ENCODE measurements at places on chromosomes 12 and 14.

DNA sequence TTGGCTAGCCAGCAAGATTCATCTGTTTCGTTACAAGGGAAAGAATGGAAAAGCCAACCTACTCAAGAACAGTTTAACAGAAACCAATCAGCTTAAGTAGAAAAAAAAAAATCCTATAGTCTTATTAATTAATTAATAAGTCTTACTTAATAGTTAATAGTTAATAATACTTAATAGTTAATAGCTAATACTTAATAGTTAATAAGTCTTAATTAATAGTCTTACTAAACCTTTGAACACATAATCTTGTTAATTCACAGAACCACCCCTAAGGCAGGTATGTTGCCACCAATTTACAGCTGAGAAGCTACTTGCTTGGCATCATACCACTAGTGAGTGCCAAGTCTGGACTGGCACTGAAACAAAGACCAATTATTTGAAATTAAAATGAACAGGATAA is 19.9 kb downstream of the MFAP5 start:
- no peak for DNase-seq

DNA sequence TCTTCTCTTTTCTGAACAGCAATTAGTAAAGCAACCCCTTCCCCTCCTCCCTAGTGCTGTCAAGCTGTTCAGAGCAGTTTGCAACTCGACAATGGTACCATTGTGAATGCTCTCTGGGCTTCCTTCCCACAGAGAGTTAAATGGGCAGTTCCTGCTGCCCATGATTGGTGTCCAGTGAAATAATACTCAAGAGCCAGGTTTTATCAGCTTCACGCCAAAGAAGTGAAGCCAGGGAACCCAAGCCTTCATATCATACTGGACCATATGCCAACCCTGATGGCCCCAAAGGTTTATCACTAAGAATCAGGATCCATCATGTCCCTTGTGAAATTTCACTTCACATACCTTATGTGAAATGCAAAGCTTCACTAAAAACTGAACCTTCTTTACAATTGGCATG is 24.7 kb downstream of the INSM2 start:
- no peak for DNase-seq

GRCh38 chr14:70113211-70113610 is 75.5 kb downstream of the SLC8A3 start:
- DNase-seq: no peak

DNA sequence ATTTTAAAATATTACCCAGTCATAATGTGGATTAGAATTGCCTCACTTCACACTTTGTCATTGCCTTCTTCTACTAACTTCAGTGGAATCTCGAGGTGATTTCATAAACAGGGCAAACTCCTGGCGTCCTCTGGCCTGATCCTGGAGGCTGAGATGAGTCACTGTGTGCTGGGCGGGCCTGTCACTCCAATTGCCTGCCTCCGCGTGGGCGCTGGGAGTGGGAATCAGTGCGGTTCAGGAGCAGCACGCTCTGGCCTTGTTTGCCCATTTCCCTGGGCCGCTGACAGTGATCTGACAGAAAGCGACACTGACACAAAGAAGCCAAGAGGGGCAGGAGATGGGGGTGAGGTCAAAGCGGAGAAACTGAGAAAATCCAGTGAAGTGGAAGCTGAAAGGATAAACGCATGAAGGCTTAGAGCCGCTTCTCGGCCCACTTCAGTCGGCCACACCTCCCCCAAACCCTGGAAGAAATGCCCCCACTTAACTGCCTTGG is 29.7 kb downstream of the LGR5 start:
- peak; percentile 85 for DNase-seq

DNA sequence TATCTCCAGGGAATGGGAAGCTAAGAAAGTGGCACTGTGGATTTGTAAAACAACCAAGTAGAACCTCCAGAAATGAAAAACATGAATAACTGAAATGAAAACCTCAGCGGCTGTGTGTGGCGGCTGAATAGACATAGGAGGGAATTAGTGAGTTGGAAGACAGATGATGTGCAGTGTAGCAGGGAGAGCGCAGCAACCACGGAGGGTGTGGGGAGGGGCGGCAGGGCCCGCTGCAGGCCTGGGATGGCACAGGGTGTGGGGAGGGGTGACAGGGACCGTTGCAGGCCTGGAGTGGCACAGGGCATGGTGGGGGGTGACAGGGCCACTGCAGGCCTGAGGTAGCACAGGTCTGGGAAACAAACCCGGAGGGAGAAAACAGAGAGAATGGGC is 51.1 kb downstream of the BEGAIN start:
- peak; percentile 60 for DNase-seq

- DNase-seq: peak; percentile 96
These were observed 446 bp downstream of the PPP1R12A start for GRCh38 chr12:79934281-79935020.

GRCh38 chr14:54003064-54003463 is 46.4 kb upstream of the BMP4 start:
- DNase-seq: no peak

- no peak for DNase-seq
These were observed 74.2 kb upstream of the PYGL start for GRCh38 chr14:51018521-51018920.

DNA sequence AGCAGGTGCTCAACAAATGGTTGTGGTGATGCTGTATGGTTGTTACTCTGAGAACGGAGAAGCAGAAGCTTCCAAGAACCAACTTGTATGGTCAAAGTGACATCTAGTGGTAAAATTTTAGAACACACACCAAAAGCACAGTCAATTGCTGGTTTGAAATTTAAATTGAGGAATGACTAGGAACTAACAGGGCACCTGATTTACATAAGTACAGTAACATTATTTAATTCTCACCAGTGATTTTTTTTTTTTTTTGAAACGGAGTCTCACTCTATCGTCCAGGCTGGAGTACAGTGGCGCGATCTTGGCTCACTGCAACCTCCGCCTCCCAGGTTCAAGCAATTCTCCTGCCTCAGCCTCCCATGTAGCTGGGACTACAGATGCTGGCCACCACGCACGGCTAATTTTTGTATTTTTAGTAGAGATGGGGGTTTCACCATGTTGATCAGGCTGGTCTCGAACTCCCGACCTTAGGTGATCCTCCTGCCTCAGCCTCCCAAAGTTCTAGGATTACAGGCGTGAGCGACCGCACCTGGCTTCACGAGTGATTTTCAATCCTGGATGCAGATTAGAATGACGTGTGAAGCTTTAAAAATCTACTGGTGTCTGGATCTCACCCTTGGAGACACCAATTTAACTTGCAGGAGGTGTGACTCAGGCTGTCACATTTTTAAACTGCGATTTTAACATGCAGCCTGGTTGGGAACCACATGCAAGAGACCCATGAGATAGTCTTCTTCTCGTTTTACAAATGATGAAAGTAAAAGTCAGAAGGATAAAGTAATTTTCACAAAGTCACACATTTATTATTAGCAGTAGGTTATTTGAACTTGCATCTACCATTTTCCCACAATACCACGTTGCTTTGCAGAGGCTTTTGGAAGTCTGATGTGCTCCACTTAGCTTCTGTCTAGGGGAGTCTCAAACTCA is 14.1 kb upstream of the NUMB start:
- DNase-seq: no peak

DNA sequence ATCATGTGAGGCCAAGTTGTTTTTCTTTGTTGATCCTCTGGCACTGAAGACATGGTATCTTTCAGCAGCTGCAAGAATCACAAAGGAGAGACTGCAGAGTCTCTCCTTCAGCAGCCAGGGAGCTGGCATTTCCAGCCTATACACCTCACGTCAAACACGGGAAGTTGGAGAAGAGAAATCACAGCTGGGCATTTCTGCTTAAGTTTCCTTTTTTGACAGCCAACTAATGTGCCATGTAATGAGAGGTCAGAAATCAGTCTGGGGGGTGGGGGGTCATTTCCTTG is 28.3 kb downstream of the PHLDA1 start:
- no peak for DNase-seq

DNA sequence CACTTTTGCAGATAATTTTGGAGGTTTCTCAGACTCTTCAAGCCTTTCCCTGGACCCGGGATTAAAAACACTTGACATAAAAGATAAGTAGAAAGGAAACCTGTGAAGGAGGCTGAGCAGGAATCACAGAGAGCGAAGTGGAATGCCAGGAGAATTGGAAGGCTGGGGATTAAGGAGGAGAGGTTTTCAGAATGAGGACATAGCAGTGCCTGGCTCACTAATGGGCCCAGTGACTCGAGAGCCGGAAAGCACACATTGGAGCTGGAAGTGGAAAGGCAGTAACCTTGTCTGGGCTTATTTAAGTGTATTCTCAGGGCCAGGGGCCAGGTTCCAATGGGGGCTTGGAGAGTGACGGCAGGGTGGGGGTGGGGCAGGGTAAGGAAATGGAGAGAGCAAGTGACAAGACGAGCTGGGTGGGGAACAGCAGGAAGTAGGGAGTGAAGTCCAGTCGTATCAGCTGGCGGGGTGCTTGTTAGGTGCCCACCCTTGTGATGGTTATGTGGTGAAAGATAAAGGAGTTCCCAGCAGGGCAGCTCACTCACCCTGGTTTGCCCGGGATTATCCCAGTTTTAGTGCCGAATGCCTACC is 13.1 kb downstream of the EVL start:
- DNase-seq: no peak

DNA sequence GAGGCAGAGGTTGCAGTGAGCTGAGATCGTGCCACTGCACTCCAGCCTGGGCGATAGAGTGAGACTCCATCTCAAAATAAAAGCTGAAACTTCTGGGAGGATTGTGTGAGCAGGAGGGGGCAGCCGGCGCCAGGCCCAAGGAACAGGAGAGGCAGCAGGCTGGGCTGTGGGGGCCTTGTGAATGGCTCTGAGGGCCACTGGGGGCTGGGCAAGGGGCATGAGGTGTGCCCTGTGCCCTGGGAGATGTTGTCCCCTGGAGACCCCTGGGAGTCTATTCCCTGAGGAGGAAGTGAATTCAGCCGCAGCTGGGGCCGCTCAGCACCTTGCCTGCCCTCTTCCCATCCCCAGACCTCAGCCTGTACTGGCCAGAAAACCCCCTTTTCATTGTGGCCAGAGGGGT is 4.9 kb downstream of the LBHD2 start:
- DNase-seq: no peak

DNA sequence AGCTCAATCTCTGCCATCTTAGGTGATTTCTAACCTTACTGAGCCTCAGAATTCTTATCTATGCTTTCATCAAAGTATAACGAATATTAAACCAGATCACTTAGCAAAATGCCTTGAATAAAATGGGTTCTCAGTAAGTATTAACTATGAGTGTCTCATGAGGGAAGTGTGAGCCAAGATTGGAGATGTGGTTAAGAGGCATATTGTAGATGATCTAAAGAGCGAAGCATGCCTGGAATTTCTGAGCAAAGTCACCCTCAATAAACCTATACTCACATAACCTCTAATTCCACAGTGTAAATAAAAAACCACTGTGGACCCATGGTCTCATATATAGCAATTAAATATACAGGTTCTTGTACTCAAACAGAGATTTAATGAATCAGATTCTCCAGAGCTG is 193.1 kb upstream of the FSCB start:
- no peak for DNase-seq

DNA sequence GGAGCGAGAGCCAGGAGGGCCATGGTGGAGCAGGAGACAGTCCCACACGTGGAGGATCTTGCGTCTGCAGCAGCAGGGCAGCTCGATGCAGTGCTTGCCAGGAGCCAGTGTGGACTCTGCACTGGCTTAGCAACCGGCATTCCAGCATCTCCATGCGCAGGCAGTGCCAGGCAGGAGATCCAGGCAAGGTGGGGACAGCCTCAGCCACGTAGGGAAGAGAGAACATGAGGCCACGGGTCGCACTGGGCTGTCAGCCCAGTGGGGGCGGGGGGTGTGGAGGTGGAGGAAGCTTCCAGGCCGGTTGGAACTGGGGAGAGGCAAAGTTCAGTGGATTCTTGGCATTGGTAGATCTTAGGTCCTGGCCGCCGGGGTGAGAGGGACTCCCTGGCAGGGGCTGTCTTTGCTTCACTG is 121.0 kb upstream of the EVL start:
- DNase-seq: no peak

DNA sequence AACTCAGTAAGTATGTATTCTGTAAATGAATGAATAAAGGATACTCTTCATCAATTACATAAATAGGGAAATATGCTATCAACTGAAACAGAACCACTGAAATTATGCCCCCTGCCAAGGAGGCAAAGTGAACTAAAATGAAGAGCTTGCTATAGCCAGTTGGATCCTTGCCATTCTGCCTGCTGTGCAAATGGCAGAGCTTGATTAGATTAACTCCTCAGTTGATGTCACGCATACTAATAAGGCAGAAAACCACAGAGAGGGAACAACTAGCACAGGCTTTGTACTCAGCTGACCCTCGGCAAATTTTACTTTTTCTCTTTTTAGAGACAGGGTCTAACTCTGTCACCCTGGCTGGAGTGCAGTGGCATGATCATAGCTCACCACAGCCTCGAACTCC is 36.7 kb upstream of the FERMT2 start:
- DNase-seq: no peak

DNA sequence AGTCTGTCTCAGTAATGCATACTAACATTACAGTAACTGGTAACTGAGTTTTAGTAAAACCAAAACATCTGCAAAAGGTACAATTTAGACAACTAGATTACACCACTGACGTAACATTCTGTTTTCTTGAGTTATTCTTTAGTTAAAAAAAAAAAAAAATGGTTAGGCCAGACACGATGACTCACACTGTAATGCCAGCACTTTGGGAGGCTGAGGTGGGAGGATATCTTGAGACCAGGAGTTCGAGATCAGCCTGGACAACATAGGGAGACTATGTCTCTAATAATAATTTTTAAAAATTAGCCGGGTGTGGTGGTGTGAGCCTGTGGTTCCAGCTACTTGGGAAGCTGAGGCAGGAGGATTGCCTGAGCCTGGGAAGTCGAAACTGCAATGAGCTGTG is 34.1 kb downstream of the AP5M1 start:
- no peak for DNase-seq

- DNase-seq: no peak
These were observed 9.5 kb upstream of the PRKD1 start for GRCh38 chr14:29937116-29937515.

GRCh38 chr12:94872971-94873733 is 130.3 kb downstream of the NDUFA12 start:
- peak; percentile 79 for DNase-seq

DNA sequence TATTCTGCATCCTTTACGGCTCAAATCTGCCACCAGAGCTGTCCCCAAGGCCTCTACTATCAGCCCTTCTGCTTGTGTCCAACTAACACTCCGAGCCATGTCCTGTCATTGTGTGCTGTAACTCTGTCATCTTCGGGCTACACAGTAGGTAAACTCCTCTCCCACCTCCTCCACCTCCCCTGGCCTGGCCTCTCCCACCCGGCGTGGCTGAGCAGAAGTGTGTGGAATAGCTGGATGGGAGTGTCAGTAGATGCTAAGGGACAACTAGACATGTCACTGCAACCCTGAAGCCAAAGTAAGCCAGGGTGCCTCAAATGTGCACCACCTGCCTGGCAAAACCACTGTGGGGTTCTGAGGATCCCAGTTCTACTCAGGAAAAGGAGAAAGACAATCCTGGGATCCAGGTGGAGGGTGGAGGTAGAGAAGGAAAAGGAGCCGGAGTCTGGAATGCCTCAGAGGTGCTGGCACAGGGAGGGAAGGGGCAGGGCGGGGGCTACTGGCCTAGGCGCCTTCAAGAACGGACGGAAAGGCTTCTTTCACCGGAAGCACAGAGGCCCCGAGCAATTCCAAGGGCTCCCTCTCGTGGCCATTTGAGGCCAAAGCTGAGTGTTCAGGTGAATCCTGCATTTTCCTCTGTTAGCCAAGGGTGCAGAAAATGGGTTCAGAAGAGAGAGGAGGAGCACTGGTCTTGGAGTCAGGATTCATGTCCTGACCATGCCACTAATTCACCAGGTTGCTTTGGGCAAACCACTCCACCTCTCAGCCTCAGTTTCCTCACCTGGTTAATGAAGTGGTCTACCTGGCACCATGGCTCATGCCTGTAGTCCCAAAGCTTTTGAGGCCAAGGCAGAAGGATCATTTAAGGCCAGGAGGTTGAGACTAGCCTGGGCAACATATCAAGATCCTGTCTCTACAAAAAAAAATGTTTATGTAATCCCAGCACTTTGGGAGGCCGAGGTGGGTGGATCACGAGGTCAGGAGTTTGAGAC is 20.5 kb upstream of the FAM181A start:
- DNase-seq: no peak

Data from chondrocyte (in vitro differentiated cells).